ENCODE measurements at places on chromosomes 16 and 17.

DNA sequence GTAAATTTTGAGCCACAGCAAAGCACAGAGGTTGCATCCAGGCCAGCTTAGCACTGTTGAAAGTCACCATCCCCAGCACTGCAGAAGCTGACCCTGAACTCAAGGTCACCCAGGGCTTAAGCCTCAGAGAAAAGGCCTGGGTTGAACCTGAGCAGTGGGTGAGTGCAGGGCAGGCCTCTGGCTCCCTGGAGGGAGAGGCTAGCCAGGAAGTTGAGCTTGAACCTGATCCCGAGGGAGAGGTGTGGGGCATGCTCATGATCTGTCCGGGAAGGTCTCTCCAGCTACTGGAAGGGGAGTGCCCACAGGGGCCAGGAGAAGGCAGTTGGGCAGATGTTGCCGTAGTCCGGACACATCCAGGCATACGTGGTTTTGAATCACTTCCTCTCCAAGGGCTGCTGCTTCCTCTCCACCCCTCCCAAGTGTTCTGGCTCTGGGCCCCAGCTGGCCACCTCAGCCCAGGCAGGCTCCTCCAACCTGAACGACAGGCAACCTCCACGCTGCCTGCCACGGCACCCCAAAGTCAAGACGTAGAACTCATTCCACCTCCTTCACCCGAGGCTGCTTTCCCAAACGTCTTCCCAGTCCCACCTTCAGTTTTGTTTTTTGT, 18.4 kb downstream of the CARHSP1 start:
- no peak for DNase-seq

DNA sequence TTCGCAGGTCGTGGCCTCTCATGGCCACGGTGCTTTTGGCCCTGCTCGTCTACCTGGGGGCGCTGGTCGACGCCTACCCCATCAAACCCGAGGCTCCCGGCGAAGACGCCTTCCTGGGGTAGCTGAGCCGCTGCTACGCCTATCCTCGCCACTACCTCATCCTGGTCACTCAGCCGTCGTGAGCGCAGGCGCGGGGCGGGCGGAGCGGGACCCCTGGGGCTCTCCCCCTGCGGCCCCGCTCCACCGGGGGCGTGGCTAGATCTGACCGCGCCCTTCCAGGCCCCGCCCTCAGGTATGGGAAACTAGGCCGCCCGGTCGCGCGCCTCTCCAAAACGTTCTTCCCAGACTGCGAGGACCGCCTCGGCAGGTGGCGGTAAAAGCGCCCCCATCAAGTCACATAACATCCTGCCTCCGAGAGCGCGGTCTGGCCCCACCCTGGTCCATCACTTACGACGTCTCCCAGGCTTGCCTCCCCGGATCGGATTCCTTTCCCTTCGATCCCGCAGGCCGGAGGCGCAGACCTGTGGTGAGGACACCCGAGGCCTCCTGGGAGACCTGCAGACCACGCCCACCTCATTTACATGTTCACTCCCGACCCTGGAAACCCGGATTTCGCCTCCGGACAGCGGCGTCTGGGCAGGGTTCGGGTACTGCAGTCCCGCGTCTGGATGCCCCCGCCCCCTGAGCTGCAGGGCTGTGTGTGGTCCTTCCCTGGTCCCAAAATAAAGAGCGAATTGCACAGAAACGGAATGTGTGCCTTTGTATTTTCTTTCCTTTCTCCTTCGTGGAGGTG, 91.5 kb upstream of the TMEM97 start:
- no peak for DNase-seq

- no peak for DNase-seq
Measured at GRCh38 chr16:84643180-84643583, 5.1 kb upstream of the KLHL36 start.

DNA sequence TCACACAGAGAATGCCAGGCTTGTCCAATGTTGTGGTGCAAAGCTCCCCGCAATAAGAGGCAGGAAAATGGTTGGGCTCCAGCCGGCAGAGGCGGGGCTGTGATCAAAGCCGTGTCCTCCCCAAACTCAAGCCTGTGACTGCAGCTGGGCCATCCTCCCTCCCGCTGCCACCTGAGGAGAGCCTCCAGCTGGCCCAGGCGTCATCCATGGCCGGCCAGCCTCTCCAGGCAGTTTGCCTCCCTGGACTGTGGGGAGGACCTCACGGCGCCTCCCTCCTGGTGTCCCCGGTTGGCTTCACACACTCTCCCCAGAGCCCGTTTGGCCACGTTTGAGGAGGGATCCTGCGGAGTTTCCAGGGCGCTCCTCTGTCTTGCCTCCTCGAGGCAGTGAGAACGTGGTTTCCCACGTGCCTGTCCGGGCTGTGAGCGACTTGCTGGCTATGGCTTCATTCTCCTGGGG, 134.1 kb downstream of the IRF8 start:
- DNase-seq, result no peak

- no peak for DNase-seq
Measured at GRCh38 chr16:20203272-20203671, 124.0 kb downstream of the GP2 start.

- no peak for DNase-seq
Measured at GRCh38 chr17:21360048-21360447, 16.1 kb upstream of the KCNJ12 start.

- no peak for DNase-seq
Measured at GRCh38 chr16:85955566-85955965, 56.6 kb downstream of the IRF8 start.

- DNase-seq, result no peak
Measured at GRCh38 chr16:73546341-73546845, 498.5 kb upstream of the ZFHX3 start.

GRCh38 chr17:72268431-72268830, 147.6 kb downstream of the SOX9 start:
- DNase-seq, result no peak

DNA sequence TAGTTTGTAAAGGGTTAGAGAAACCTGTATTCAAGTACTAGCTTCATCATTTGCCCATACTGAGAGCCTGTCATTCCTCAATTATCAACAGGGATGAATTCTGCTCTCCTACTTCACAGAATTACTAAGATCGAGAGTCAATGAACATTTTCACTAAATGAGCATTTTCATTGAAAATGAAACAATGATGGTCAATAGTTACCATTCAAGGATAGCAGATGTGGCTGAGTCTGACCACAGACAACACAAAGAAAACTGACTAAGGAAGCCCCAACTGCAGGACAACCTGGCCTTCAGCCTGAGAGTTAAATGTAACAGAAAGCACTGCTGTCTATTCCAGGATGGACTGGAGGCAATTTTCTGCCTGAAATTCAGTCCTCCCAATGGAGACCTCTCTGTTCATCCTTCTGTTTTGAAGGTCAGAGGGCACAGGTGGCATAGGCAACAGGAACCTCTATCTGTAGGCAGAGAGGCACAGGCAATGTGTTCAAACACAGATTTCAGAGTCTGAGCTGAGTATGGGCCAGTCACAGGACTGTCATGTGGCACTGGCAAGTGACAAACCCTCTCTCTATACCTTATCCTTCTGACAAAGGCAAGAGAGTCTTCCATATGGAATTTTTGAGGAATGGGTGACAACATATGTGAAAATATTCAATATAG, 19.5 kb downstream of the TRAF4 start:
- DNase-seq, result no peak

DNA sequence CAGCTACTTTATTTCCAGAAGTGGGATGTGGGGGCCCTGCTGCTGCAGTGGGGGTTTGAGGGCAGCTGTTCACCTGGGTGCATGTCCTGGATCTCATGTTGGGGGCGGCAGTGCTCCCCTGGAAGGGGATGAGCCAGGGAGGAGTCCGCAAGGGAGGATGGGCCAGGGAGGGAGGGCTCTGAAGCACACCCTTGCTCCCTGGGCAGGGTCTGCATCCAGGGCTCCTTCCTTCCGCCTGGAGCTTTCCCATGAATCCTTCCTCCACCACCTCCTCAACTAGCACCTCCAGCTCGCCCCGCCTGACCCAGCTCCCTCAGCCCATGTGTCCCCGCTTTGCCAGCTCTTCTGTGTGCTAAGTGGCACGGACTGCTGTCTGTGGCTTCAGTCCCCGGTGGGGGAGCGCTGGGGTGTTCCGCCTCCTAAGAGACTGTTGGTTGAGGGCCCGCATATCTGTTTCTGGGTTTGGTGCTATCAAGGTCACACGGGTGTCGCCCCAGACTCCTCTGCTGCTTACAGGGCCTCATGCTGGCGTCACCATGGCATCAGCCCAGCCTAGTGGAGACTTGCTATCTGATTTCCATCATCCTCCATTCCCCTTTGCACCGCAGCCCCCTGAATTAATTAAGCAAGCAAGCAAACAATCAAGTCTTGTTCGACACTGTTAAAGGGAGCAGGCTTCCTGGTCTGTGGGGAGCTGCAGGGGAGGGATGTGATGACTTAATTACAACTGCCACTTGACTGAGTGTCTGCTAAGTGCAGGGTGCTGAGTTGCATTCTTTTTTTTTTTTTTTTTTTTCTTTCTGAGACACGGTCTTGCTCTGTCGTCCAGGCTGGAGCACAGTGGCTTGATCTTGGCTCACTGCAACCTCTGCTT, 71.8 kb downstream of the PRKCA start:
- no peak for DNase-seq

GRCh38 chr17:71168053-71168741, 952.6 kb upstream of the SOX9 start:
- DNase-seq, result no peak

- DNase-seq, result no peak
Measured at GRCh38 chr17:74541176-74542111, 4.5 kb downstream of the CD300C start.

GRCh38 chr16:54140057-54140787, 146.4 kb downstream of the IRX3 start:
- no peak for DNase-seq

GRCh38 chr16:27350006-27350405, 36.2 kb downstream of the IL4R start:
- no peak for DNase-seq

DNA sequence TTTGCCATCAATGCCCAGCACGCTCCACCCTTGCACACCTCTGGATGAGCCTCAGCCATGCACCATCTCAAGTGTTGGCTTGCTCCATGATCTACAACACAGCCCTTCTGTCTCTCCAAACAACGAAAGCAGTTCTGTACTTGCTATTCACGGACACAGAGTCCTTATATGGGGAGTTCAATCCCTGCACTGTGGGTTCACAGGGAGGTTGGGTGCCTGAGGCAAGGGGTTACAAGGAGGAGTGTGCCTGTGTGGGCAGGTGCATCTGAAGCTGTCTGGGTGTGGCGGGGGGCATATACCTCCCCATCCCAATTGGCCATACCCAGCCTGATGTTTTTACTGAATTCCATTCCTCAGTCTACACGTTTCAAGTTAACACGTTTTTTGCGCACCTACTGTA, 5.6 kb downstream of the RUNDC3A start:
- DNase-seq, result no peak

DNA sequence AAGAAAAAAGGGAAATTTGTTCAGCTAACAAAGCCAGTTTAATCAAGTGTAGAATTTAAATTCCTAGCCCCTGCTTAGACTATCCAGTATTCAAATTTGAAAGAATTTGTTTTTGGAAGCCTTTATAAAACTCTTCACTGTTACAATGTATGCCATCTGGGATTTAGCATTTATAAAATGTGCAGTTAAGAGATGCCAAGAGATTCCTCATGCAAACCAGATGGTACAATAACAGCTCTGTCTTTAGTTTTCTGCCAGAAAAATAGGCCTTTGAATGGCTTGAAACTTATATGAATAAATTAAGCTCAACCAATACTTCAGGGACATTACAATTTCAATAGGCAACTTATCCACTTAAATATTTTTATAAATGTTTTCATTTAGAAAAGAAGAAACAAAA, 6.8 kb upstream of the ANKS4B start:
- DNase-seq, result no peak

DNA sequence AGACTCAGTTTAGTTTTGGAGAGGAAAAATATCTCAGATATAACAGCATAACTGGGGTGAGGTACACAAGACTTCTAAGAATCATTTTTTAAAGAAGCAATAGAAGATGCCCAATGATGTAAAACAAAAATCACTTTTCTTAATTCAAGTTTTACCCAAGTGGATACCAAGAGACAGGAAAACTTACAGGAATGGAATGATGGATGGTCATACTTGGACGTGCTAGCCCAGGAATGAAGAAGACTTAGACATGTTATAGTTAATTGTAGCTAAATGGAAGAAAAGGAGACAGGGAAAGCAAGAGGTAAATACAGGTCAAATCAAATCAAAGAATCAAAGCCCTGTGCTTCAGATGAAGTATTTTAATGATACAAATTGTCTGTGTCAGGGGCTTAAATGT, 312.7 kb upstream of the KCNJ16 start:
- no peak for DNase-seq

DNA sequence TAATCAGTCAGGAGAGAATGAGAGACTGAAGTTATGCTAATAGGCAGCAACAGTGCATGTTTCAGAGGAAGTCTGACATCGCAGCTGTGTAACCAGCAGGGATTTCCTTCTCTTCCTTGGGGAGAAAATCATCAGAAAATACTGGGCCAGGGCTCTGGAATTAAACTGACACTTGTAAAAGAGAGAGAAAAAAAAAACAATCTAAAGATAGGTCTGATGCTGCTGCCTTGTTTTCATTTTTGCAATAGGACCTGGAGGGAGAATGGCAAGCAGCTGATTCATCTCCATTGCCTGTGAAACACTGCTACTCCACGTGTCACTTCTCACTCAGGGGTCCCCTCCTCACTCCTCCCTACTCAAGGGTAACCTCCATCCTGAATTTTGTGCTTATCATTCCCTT, 17.7 kb upstream of the CORO6 start:
- no peak for DNase-seq

DNA sequence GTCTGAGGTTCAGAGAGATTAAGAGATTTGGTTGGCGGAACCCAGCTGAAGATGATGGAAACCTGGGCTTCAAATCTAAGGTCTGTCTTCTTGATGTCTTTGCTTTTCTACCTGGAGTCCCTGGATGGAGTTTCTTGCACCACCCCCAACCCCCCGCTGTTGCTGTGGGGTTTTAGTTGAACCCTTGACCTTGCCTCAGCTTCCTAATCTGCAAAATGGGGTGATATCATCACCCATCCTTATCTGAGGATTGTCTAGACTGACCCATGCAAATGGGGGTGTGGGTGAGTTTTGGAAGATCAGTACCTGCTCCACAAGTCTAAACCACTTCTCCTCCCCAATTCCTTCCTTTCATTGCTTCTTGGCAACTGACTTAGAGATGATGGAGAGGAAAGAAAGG, 9.0 kb upstream of the CMIP start:
- no peak for DNase-seq

GRCh38 chr17:45222014-45222288, 266 bp downstream of the FMNL1 start:
- DNase-seq, result no peak

GRCh38 chr17:74529243-74529642, 2.0 kb downstream of the CD300LB start:
- no peak for DNase-seq

DNA sequence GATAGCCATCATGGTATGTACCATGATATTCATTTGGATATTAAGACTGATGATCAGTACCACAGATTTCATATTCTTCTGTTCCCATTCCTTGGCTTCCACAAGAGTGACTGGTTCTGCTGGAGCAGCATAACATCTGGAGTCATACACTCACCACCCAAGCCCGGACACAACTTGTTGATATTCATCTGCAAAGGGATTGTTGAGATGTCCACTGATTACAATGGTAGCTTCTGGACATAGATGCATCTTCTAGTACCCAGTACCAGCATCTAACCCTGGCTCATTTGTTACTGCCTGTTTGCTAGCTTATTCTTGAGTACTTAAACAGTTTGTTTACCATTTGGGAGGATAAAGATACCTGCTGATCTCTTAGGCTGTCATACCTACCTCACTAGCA, 235.7 kb upstream of the AXIN2 start:
- no peak for DNase-seq

Measured in vagina (tissue), 2 donors.